Activated B cell treated with CpG ODN at 0.5 μM for 24 hours (primary cell): ENCODE measurements at places on chromosomes 1 and 21.

- peak overlapping the region; percentile 19 for H3K4me3 ChIP-seq
- H3K36me3 ChIP-seq, result no peaks in the 10 kb centered on the region
- H3K27ac ChIP-seq, result peak overlapping the region; percentile 78
- no peaks in the 10 kb centered on the region for H3K27me3 ChIP-seq
- H3K4me1 ChIP-seq, result peaks cover 50% of the 10 kb centered on the region
Measured at GRCh38 chr21:33388188-33388587, 15.0 kb upstream of the IFNGR2 start.

DNA sequence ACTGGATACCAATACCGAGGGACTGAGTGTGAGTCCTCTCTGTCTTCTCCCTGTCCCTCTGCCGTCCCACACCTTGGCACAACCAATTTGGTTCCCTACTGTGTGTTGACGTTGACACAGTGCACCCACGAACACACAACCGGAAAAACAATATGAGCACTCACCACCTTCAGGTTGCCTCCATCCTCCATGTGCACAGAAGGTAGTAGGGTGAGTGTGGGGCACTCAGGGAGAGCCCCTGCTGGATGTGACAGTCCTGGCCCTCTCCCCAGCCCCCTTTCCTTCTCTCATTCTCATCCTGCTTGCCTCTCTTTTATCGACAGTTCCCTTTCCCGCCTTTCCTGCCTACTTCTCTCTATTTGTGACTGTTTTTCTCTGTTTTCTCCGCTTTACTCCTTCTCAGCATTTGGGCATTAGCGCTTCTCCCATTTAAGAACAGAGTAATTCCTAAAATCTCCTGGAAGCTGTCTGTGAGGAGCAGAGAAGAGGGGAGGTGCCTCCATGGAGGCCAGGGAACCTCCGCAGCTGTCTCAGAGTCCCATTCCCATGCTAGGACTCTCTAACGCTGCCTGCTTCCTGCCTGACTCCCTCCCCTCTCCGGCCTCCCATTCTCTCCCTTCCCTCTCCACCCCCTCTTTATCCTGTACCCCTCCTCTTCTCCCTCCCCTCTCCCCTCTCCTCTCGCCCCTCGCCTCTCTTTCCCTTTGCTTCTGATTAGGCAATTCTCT lies 16.4 kb downstream of the CADM3 start:
- peak overlapping the region; percentile 91 for H3K27ac ChIP-seq
- H3K4me3 ChIP-seq, result peak overlapping the region; percentile 88
- DNase-seq, result no peak

DNA sequence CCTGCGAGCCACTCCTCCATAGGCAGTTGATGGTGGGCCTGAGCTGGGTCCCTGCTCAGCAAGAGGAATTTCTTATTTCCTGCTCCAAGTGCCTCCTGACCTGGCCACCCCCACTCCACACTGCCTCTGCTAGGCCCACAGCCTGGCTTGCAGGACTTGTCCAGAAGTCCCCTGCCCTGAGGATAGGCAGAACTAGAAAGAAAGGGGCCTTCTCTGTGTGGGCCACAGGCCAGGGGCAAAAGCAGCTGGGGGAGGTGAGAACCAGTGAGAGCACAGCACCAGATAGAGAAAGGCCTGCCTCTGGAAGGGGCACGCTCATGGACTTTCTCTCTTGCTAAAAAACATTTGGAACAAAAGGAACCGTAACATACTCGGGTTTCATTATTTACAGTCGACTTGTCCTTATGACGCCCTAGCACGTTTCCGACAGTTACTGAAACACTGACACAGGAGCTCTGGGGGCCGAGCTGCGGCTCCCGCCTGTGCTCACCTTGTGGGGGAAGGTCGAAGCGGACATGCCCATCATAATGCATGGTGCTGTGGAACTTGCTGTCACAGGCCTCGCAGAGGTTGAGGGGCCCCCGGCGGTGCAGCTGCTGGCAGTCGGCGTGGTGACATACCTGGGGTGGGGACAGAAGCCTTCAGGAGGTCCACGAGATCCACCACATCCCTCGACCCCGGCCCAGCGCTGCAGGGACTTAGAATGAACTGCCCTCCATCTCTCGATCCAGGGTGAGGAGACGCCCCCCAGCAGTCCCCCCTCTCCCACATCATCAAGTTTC lies 11.3 kb upstream of the TNFRSF25 start:
- no peak for DNase-seq
- H3K4me1 ChIP-seq, result no peaks in the 10 kb centered on the region
- peaks cover 11% of the 10 kb centered on the region for H3K27me3 ChIP-seq
- no peak overlapping the region for H3K27ac ChIP-seq

GRCh38 chr1:15016526-15016925 lies 137.0 kb upstream of the TMEM51 start:
- H3K27me3 ChIP-seq, result peaks cover 2% of the 10 kb centered on the region
- DNase-seq, result no peak
- H3K27ac ChIP-seq, result no peak overlapping the region
- H3K36me3 ChIP-seq, result no peaks in the 10 kb centered on the region
- H3K4me1 ChIP-seq, result no peaks in the 10 kb centered on the region

DNA sequence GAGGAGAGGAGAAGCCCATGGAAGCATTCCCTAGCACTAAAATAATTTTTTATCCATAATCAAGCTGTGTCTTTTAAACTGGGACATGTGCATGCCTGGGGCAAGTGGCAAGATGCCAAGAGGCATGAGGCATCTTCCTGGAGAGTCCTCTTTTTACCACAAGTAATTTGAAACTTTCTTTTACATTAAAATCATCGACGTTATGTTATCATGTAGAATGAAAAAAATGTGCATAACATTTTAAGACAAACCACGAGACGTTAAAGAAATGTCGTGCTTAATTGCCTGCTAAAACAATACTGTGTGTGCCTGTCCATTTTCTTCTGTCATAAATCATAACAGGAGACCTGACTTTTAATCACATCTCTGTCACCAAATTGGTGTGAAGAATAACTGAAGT lies 1.5 kb downstream of the STYXL2 start:
- peaks cover 7% of the 10 kb centered on the region for H3K4me1 ChIP-seq
- peaks cover 9% of the 10 kb centered on the region for H3K27me3 ChIP-seq
- H3K36me3 ChIP-seq, result no peaks in the 10 kb centered on the region
- no peak for DNase-seq
- H3K27ac ChIP-seq, result no peak overlapping the region

- H3K36me3 ChIP-seq, result no peaks in the 10 kb centered on the region
- H3K4me3 ChIP-seq, result no peak overlapping the region
- peaks cover 57% of the 10 kb centered on the region for H3K4me1 ChIP-seq
Measured at GRCh38 chr1:18932387-18932786, 24.1 kb downstream of the IFFO2 start.

DNA sequence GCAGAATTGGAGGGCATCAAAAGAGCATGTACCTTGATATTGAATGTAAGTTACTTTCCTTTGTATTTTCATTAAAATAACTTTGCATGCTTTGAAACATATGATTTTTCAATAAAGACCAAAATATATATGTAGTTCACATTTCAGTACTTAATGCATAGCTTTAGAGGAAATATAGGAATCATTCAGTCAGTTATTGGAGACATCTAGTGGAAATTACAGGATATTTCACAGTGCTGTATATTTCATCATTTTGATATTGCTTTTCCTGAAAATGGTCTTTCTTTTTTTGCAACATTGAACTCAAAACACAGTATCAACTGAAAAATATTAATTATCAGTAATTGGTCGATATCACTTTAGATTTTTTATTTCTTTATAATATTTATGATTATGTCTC lies 375.8 kb downstream of the NCAM2 start:
- DNase-seq, result no peak
- H3K27ac ChIP-seq, result no peak overlapping the region
- H3K4me3 ChIP-seq, result no peak overlapping the region
- no peaks in the 10 kb centered on the region for H3K4me1 ChIP-seq
- H3K27me3 ChIP-seq, result no peaks in the 10 kb centered on the region

- DNase-seq, result no peak
- peaks cover 27% of the 10 kb centered on the region for H3K4me1 ChIP-seq
- H3K4me3 ChIP-seq, result no peak overlapping the region
- no peaks in the 10 kb centered on the region for H3K36me3 ChIP-seq
Measured at GRCh38 chr21:41763398-41763931, 3.4 kb downstream of the RIPK4 start.

- H3K27ac ChIP-seq, result peak overlapping the region; percentile 38
- peaks cover 78% of the 10 kb centered on the region for H3K27me3 ChIP-seq
- no peak for DNase-seq
- H3K4me1 ChIP-seq, result peaks cover 16% of the 10 kb centered on the region
- H3K36me3 ChIP-seq, result no peaks in the 10 kb centered on the region
Measured at GRCh38 chr1:118998171-118998570, 10.0 kb upstream of the TBX15 start.

DNA sequence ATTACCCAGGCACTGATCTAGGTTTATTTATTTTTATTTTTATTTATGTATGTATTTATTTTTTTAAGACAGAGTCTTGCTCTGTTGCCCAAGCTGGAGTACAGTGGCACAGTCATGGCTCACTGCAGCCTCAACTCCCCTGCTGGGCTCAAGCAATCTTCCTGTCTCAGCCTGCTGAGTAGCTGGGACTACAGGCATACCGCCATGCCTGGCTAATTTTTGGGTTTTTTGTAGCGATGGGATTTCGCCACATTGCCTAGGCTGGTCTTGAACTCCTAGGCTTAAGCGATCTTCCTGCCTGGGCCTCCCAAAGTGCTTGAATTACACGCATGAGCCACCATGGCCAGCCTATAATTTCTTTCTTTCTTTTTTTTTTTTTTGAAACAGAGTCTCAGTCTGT lies 9.4 kb downstream of the PHACTR4 start:
- no peaks in the 10 kb centered on the region for H3K27me3 ChIP-seq
- H3K4me3 ChIP-seq, result no peak overlapping the region
- no peak for DNase-seq
- H3K27ac ChIP-seq, result no peak overlapping the region

DNA sequence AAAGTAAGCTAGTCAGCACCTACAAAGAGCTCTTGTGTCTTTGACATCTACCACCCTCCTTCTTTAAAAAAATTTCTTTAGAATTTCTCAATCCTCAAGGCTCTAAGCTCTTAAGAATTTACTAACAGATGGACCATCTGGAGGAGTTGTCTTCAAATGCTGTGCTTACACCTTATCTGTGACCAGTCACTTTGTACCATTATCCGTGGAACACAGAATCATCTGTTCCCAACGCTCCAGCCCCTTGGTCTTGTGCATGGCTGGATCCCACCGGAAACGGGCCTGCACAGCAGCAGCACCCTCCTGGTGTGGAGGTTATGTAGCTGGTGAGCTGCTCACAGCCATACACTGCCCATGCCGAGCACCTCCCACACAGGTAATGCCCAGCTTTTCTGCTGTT lies 89.0 kb downstream of the TBX19 start:
- H3K4me1 ChIP-seq, result no peaks in the 10 kb centered on the region
- H3K4me3 ChIP-seq, result no peak overlapping the region
- DNase-seq, result no peak
- H3K27ac ChIP-seq, result no peak overlapping the region
- H3K36me3 ChIP-seq, result no peaks in the 10 kb centered on the region
- H3K27me3 ChIP-seq, result peaks cover 2% of the 10 kb centered on the region

GRCh38 chr1:169546087-169546995 lies 39.9 kb downstream of the F5 start:
- no peak for DNase-seq
- H3K4me3 ChIP-seq, result no peak overlapping the region
- H3K4me1 ChIP-seq, result no peaks in the 10 kb centered on the region

- no peak for DNase-seq
- H3K36me3 ChIP-seq, result no peaks in the 10 kb centered on the region
- peaks cover 35% of the 10 kb centered on the region for H3K27me3 ChIP-seq
- no peak overlapping the region for H3K27ac ChIP-seq
Measured at GRCh38 chr1:115336741-115337140, 1.3 kb downstream of the NGF start.

GRCh38 chr1:68383092-68383491 lies 66.7 kb downstream of the RPE65 start:
- no peak overlapping the region for H3K4me3 ChIP-seq
- no peaks in the 10 kb centered on the region for H3K36me3 ChIP-seq

DNA sequence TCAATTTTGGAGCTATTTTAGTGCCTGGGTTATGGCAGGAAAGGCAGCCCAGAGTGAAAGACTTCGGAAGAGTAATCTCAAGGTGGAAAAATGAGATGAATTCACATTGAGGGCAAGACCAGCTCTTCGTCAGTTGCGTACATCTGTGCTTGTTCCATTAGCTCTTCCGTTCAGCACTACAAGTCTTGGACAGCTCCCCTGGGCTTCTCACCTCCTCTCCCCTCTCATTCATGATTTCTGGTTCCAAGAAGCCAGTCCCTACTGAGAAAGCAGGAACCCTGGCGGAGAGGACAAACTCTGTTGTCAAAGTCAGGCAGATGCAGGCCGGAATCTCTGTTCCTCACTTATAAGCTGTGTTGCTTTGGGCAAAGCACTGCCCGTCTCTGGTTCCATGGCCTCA lies 76.5 kb downstream of the ACTL8 start:
- DNase-seq, result no peak
- H3K27ac ChIP-seq, result no peak overlapping the region
- H3K36me3 ChIP-seq, result no peaks in the 10 kb centered on the region
- no peaks in the 10 kb centered on the region for H3K4me1 ChIP-seq
- no peak overlapping the region for H3K4me3 ChIP-seq
- H3K27me3 ChIP-seq, result peaks cover 19% of the 10 kb centered on the region

GRCh38 chr21:22235866-22236590 lies 1237.8 kb downstream of the NCAM2 start:
- no peak overlapping the region for H3K27ac ChIP-seq
- H3K36me3 ChIP-seq, result no peaks in the 10 kb centered on the region
- no peak overlapping the region for H3K4me3 ChIP-seq

- H3K4me3 ChIP-seq, result no peak overlapping the region
- H3K36me3 ChIP-seq, result no peaks in the 10 kb centered on the region
- no peak overlapping the region for H3K27ac ChIP-seq
- H3K27me3 ChIP-seq, result no peaks in the 10 kb centered on the region
Measured at GRCh38 chr1:65179148-65179547, 31.1 kb downstream of the AK4 start.

DNA sequence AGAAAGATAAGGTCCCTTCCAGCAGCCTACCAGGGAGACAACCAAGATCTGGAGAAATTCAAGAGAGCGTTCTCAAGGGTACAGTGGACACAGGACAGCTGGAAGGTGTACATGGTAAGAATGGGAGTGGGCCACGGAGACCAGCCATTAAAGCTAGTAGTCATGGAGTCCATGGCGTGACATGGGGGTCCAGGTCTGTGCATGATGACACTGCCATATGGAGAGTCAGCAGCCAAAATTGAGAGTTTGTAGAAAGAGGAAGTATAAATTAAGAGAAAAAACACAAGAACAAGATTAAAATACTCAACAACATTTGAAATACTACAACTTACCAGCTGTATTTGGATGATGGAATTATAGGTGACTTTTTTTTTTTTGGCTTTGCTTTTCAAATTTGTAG lies 7.9 kb upstream of the LORICRIN start:
- H3K4me1 ChIP-seq, result no peaks in the 10 kb centered on the region
- peaks cover 26% of the 10 kb centered on the region for H3K27me3 ChIP-seq
- no peak overlapping the region for H3K4me3 ChIP-seq
- no peak overlapping the region for H3K27ac ChIP-seq
- no peak for DNase-seq

DNA sequence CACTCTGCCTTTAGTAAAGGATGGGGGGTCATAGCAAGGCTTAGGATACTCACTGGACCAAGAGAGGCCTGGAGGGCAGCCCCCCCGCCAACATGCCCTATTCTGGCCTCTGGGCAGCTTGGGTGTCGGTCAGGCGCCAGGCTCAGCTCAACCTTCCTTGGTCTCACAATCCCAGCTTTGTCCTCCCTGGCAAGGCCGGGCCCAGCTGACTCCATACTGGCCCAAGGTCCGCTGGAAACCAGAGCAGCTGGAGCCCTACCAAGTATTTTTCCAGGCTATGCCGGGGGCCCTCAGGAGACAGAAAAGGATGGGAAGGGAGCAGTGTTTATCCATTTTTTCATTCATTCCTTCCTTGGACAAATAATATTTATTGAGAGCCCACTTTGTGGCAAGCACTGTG lies 6.2 kb downstream of the FBXO2 start:
- H3K36me3 ChIP-seq, result no peaks in the 10 kb centered on the region
- H3K27me3 ChIP-seq, result no peaks in the 10 kb centered on the region
- peaks cover 23% of the 10 kb centered on the region for H3K4me1 ChIP-seq
- no peak overlapping the region for H3K4me3 ChIP-seq
- no peak for DNase-seq
